ENCODE measurements at places on chromosomes 6 and 20.
A peak's percentile ranks its signal among the peaks of the same experiment; 100 is the strongest.

GRCh38 chr6:52416629-52417151 lies 3.5 kb upstream of the EFHC1 start:
- no peak for DNase-seq

DNA sequence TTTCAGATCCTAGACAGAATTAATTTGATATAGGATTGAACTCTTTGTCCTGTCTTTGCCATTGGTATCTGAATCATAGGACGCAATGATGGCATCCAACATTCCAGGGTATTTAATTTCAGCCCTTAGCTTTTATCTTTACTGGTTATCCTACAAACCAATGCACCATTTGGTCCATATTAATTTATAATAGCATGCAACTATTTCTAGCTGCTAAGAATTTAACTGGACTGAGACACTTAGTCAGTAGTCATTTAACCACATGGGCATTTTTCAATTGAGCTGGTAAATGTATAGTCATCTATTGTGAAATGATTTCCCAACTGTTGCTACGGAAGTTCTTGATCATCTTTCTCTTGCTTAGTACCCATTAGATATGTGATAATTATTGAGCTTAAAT lies 141.1 kb downstream of the CD164 start:
- no peak for DNase-seq

DNA sequence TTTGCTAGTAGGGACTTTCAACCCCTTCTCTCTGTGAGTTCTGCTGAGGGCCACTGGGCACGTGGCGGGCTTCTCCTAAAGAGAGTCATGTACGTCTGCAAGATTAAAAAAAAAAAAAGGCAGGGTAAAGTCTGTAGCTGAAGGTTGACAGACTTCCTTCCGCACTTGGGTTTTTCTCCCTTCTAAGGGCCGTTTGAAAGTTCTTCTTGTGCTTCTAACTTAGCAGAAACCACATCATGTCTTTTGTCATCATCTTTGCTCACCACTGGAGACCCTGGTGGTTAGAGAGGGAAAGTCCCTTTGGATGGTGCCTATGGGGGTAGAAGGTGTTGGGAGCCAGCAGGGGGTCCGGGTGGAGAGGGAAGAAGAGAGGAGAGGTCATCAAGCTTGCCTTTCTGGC lies 31.4 kb downstream of the PRDM1 start:
- no peak for DNase-seq

DNA sequence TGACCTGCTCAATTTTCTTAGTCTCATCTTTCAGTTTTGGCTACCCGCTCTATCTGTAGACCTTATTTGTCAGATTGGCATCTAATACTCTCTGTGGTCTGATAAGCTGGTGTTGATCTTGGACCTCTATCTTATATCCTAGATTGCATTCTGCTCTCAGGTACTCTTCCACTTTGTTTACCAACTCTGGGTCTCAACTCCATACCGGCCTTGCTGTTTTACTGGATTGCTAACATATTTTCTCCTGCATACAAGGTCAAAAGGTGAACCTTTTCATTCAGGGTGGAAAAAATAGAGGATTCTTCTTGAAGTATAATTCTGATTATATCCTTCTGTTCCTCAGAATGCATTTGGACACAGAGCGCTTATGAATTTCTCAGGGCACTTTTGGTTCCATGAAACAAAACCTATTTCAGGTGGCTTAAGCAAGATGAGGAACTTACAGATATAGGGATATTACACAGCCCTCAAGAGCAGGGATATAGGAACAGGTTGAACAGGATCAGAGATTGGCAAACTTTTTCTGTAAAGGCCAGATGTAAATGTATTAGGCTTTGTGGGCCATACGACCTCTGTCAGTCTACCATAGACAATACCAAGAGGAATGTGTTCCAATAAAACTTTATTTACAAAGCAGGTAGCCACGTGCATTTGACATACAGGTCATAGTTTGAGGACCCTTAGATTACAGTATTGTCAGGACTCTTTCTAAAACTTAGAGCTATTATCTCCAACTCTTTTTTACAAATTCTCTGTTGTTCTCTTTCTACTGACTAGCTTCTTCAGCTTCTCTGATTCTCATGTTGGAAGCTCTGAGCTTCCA lies 2.5 kb upstream of the SH3BGRL2 start:
- no peak for DNase-seq

- no peak for DNase-seq
Observed at GRCh38 chr20:38278763-38279162, 18.2 kb upstream of the KIAA1755 start.

GRCh38 chr20:16189371-16189770 lies 383.9 kb downstream of the KIF16B start:
- DNase-seq: no peak

DNA sequence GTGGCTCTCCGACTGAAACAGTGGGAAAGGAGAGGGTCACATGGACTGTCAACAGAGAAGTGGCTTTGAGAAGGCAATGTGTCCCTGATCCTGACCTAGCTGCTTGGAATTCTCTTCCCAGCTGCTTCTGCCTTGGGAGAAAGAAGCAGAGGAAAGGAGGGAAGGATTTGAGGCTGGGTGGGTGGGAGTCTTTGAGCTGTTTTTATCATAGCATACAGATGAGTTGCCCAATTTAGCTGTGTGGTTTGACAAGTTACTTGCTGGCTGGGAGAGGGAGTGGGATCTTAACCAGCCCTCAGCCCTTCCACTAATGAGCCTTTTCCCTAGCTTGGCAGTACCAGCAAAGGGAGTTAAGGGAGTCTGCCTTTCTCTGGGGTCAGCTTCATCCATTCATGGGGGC lies 51.1 kb upstream of the MYL9 start:
- DNase-seq: no peak

DNA sequence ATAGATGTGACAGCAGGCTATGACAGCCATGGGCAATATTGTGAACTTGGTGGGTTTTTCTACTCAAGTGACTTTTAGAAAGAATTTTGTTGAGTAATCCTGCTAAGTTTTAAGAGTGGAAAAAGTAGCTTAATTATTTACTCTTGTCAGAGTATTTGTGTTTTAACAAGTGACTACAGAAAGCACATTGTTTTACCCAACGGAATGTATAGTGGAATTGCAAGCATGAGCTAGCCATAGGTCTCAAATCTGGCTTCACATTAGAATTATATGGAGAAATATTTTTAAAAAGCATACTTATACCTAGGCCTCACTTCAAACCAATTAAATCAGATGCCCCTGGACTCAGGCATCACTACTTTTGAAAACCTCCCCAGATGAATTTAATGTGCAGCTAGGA lies 35.5 kb upstream of the GOPC start:
- no peak for DNase-seq

DNA sequence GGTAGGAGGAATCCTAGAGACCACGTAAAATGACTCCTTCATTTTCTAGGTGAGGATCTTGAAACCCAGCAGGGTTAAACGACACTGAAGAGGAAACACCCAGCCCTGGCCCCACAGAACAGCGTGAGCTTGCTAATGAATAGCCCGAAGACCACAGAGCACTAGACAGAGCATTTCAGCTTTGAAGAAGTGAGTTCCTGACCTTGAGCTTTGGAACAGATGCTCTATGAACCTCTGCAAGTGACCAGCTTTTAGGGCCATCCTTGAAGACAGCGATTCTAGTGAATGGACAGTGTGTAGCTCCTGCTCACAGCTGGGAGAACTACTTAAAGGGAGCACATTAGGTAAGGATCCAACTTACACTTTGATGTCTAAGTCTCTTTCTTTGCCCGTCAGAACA lies 74.0 kb upstream of the FRMD1 start:
- no peak for DNase-seq

DNA sequence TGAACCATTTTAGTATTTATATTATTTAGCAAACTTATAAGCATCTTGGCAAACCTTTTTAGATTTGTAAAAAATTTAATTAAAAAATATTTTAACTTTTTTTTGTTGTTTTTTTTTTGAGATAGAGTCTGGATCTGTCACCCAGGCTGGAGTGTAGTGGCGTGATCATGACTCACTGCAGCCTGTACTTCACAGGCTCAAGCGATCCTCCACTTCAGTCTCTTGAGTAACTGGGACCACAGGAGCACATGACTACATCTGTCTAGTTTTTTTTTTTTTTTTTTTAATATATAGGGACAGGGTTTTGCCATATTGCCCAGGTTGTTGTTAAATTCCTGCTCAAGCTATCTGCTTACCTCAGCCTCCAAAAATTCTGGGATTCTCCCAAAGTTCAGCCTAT lies 161.1 kb downstream of the EYS start:
- no peak for DNase-seq

GRCh38 chr6:20606831-20607230 lies 72.6 kb downstream of the CDKAL1 start:
- no peak for DNase-seq

DNA sequence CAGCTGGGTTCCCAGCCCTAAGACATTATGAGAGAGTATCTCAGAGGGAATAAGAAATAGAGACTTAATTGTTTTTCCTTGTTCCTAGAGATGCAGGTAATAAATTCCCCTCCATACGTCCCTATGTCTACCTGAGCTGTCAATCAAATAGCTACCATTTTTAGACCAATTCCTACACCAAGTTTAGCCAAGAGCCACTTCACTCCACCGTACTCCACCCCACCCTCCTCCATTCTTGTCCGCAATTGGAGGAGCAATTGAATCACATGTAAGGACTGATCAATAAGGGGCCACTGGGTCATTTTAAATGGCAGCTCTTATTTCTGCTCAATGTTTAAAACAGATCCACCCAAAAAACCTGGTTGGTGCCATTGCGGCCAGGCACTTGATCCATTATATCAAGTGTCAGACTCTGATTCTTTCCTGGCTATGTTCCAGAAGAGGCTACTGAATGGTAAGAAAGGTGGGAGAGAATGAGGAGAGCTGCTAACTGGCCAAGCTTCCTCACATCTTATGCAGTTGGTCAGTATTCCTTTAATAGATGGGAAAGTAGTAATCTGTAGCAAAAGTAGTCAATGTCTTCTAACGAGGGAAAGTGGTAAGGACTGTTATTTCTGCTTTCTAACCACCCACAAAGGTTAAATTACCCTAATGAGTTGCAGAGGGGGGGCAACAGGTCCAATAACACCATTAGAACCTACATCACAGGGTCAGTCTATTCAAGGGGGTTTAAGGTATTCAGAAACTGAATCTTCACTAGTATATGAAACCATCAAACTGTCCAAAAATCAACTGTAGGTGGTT lies 34.1 kb downstream of the ARHGAP18 start:
- DNase-seq: no peak

DNA sequence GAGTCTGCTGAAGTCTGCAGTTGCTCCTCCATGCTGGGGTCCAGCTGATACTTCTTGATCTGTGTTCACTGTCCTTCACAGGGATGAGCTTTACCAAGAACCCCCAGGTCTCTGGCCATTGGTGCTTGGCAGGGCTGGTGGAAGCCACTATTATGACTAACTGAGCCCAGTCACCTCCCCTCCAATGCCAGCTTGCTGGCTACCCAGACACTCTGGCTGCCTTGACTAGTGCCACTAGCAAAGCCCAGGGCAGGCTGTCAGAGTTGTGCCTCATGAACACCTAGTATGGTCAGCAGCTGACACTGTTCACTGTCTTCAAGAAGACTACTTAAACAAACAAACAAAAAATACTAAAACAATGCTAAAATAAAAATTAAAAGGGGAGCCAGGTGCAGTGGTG lies 8.8 kb downstream of the ASIP start:
- no peak for DNase-seq

DNA sequence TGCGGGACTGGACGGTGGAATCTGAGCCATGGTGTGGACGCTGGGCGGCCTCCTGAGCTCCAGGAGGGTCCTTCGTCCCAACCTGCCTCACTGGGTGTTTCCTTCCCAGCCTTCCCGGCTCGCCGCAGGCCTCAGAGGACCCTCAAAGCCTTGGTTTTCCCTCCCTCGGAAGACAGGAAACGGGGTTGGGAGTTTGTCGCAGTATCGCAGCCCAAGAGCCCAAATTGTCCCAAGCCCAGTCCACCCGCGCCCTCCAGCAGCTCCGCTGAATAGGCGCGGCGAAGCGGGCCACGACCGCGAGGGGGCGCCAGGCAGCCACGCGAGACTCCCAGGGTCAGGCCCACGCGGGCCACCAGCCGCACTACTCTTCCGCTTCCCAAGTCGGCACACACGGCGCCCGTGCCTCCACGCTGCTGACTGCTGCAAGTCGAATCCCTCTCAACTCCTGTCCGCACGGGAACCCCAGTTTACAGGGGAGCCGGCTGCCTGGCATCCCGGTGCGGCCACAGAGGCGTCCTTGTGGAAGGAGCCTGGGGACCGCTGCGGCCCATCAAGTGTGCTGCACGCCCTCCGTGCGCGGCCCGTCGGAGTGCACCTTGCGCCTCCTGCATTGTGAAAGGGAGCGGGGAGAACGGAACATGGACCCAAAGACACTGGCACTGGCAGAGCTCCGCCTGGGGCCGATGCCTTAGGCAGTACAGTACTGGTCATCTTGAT lies 40.4 kb upstream of the HMGA1 start:
- DNase-seq: peak; percentile 63

GRCh38 chr6:31525932-31526591 lies 2.7 kb upstream of the MCCD1 start:
- no peak for DNase-seq

DNA sequence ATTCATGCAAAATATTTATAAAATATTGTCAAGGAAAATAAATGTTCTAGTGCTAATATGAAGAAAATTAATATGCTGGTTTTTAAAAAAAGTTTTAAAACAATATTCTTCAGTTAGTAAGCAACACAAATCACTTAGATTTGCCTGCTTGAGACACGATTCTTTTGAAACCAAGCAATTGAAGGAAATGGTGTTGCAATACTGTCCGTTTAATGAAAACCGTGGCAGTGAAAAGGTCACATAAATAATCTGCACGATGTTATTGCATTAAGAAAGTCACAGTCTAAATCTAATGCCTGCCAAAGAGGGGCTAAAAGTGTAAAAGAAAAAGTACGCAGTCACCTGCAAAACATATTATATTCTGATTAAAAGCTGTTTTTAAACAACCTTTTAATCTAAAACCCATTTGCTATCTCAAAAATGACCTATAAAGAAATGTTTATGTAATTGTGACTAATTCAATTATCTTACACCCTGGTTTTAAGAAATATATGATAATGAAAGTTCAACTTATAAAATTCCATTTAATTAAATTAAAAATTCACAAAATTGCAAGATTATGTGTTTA lies 143.0 kb downstream of the GMDS start:
- no peak for DNase-seq

GRCh38 chr6:134902936-134903335 lies 47.0 kb downstream of the ALDH8A1 start:
- no peak for DNase-seq

DNA sequence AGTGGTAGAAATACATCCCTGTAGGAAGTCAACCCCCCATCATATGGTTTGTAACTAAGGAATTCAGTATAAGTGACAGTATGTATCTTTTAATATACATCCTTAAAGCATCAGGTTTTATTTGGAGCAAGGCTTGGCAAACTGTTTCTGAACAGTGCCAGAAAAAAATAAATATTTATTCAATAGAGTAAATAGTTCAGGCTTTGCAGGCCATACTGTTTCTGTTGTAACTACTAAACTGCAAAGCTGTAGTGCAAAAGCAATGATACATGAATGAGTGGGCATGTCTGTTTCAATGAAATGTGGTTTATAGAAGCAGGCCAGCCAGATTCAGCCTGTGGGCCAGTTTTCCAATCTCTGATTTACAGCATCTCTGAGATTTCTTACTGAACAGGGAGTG lies 977 bp downstream of the MEI4 start:
- DNase-seq: no peak

All from anterior cingulate cortex (tissue), 58 donors.